ENCODE measurements at places on chromosomes 16 and 17.

DNA sequence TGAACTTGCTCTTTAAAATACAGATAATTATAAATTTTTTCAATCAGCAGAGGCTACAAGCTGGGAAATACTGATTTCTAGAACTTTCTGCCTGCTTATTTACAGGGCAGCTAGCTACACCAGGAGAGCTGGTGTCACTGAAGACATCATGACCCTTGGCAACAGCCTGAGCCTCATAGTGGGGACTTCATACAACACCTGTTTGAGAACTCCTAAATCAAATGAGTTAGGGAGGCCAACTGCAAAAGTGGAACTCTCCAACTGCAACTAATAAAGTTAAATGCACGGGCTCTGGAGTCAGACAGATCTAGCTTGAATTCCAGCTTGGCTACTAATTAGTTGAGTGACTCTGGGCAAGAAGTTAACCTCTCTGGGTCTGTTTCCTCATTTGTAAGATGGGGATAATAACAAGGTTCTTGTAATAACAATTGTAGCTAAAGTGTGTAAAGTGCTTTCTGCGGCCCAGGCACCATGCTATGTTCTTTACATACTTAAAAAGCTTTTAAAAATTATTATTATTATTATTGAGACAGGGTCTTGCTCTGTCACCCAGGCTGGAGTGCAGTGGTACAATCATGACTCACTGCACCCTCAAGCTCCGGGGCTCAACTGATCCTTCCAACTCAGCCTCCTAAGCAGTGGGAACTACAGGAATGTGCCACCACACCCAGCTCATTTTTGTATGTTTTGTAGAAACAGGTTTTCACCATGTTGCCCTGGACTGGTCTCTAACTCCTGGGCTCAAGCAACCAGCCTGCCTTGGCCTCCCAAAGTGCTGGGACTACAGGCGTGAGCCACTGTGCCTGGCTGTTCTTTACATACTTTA, 33.4 kb downstream of the VAC14 start:
- no peak for DNase-seq

DNA sequence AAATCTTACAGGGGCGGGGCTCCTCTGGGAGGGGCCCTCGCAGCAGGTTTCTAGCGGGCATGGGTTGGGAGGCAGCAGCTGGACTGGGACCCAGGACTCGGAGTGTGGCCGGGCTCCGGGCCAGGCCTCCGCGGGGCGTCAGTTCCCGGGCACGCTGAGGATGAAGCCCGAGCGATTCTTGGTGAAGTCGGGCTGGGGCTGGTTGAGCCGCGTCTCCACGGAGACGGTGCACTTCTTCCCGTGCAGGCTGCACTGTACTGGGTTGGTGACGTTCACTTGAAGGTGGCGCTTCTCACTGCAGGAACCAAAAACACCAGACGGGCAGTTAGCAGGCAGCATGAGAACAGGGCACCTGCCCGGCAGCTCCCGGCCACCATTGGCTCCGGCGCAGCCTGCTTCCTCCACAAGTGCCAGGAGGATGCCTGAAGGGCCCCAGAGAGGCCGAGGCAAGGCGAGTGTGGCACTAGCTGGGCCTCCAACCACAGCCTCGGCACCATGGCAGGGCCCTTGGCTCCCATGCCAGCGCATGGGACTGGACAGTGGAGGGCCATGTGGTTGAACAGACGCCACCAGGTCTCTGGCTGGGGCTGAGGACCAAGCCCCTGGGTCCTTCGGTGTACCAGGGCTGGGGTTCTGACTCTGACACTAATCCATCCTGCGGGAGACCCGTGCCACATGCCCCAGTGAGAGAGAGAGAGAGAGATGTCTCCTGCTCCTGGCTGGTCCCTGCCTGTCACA, 8.0 kb downstream of the CDK5R1 start:
- no peak for DNase-seq

DNA sequence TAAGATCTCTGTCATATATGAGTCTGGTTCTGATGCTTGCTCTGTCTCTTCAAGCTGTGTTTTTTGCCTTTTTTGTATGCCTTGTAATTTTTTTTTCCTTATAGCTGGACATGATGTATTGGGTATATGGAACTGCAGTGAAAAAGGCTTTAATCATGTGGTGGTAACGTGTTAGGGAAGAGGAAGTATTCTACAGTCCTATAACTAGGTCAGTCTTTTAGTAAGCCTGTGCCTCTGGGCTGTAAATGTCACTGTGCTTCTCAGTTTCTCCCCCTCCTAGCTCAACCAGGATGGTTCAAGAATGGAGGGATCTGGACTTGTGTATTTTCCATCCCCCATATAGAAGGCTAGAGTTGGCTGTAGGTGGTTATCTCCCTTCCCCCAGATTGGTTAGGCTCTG, 202.3 kb upstream of the AXIN2 start:
- no peak for DNase-seq

GRCh38 chr17:17938388-17939107, 33.7 kb downstream of the TOM1L2 start:
- DNase-seq, result no peak

- peak; percentile 54 for DNase-seq
These were observed 1.6 kb downstream of the NDUFB10 start for GRCh38 chr16:1960665-1961630.
